ENCODE measurements at places on chromosomes 13 and 19.
A peak's percentile ranks its signal among the peaks of the same experiment; 100 is the strongest.

DNA sequence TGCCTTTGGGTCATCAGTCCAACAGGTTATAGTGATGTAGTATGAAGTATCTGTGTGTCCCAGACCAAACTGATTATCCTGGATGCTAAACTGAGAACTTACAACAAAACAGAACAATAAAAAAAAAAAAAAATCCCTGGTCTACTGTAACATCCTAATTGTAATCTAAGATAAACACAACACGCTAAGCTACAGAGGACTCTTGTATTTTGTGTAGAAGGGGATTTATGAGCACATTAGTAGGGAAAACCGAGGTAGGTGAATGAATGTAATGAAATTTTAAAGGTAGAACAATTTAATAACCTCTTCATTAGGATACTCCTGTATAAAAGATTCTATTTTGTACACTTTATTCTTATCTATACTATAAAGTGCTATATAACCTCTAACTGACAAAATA is 424.1 kb downstream of the NDFIP2 start:
- no peak for DNase-seq

GRCh38 chr19:38862321-38863059 is 12.7 kb upstream of the HNRNPL start:
- peak; percentile 47 for DNase-seq

DNA sequence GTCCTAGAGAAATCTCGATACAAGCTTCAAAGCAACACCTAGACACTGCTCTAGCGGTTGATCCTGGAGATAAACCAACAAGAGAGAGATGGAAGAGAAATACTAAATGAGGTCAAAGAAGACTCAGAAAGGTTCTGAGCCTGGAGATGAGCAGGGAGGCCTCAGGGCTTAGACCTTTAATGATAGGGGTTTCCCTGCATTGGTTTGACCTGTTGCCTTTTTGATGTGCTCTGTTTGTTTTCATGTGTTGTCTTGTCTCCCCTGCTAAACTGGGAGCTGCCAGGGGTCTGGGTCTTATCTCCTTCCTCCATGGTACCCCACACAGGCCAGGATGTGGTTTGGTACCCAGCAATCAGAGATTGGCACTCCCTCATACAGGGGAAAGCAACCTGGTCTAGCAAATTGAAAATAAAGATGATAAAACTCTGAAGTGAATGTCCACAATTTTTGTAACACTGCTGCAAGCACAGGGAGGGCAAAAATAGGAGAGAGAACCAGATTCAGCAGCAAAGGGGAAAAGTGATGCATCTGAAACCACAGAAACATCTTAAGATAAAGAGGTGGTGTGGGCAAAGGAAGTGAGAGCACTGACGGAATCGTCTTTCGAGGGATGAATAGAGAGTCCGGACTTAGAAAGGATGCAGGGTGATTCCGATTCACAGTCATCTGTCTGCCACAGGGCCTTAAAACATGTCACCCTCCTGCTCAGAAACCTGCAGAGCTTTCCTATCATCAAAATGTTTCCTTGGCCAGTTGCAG is 3.5 kb downstream of the FFAR2 start:
- no peak for DNase-seq

DNA sequence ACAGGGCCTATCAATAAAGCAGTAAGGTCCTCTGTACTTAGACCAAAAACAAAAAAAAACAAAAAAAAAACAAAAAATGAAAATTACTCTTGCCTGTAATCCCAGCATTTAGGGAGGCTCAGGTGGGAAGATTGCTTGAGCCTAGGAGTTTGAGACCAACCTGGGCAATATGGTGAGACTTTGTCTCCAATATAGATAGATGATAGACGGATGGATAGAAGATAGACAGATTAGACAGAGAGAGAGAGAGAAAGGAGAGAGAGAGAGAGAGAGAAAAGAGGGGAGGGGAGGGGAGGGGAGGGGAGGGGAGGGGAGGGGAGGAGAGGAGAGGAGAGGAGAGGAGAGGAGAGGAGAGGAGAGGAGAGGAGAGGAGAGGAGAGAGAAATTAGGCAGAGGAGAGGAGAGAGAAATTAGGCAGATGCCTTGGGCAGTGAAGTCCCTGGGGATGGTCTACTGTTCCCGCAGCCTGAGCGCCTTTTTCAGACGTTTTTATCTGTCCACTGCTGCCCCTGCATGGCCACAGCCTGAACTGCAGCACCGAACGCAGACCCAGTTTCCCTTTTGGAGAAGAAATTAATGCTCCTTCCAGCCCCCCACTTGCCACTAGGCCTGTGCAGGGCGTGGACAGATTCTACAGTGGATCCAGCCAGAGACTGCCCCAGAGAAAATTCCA is 9.8 kb upstream of the ZNF627 start:
- no peak for DNase-seq

- DNase-seq = peak; percentile 91
Measured at GRCh38 chr19:1040476-1041271, 767 bp downstream of the ABCA7 start.

GRCh38 chr19:38503077-38503410 is 69.6 kb downstream of the RYR1 start:
- DNase-seq = no peak

DNA sequence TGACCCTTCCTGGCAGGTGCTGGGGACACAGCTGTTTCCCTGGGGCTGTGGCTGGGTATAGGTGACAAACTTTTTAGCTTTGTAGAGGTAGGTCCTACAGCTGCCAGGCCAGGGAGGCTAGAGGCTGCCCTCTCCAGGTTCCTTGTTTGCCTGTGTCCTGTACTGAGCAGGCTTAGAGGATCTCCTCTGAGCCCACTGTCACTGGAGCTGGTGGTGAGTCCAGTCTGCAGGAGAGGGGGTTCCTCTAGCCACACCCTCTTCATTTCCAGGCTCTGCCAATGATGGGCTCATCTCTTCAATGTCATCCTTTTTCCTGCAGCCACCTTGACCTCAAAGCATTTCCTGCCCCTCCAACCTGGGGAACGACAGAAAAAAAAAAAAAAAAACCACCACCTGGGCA is 12.6 kb upstream of the RAB11B start:
- no peak for DNase-seq

DNA sequence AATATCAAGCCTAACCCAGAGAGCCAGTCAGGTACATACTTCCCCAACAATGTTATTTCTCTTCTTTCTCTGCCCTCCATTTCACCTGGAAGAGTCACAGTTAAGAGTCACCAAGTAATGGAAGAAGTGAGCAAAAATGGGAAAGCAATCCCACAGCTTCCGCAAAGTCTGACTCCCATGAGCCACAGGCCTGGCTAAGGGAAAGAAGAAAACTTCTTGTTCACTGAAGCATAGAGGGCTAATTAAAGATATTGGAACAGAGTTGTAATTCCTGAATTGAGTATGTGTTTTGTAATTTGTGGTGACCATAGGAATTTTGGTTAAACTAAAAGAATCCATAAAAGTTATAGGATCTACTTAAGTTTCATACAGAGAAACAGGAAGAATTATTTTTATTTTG is 830.9 kb upstream of the PCDH20 start:
- no peak for DNase-seq

DNA sequence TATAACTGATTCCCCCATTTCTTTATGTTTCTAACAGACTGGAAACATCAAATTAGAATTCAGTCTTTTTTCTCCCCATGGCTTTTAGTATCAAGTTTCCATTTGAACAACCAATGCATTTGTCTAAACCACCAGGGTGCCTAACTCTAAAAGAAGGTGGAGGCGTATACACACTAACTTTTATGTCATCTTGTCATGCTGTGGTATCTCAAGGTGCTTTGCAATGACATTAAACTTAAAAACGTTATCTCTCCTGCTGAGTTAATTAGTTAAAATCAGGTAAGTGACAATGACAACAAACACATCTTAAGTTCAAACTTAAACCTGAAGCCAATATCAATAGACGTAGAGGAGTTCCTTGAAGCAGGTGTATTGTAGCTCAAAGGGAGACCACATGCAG is 1001.7 kb downstream of the PCDH17 start:
- no peak for DNase-seq

GRCh38 chr19:17411801-17412200 is 6.4 kb upstream of the BST2 start:
- DNase-seq = no peak

GRCh38 chr13:78102741-78103140 is 184.1 kb upstream of the EDNRB start:
- no peak for DNase-seq

- DNase-seq = no peak
Measured at GRCh38 chr13:21060338-21061028, 903 bp downstream of the LATS2 start.

GRCh38 chr13:69980799-69981198 is 126.8 kb upstream of the ATXN8OS start:
- no peak for DNase-seq

GRCh38 chr13:51815848-51816247 is 11.9 kb upstream of the DHRS12 start:
- DNase-seq = no peak

DNA sequence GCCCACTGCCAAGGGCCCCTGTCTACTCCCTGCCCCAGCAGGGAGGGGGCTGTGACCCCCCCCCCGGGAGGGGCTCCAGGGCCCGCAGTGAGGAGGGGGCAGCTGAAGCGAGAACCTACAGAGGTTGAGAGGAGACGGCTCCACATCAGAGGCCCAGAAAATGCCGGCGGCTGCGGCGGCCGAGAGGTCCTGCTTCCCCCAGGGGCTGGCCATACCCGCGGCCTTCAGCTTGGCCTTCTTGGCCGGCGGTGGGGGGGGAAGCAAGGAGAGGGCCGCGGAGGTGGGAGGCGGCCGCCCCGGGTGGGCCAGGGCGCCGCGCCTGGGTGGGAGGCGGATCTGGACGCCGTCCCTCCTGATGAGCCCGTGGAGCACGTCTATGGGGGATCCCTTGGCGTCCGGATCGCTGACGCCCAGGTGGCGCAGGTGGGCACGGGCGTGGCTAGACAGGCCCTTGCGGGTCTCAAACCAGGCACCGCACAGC is 9.2 kb upstream of the AKAP8L start:
- DNase-seq = no peak

DNA sequence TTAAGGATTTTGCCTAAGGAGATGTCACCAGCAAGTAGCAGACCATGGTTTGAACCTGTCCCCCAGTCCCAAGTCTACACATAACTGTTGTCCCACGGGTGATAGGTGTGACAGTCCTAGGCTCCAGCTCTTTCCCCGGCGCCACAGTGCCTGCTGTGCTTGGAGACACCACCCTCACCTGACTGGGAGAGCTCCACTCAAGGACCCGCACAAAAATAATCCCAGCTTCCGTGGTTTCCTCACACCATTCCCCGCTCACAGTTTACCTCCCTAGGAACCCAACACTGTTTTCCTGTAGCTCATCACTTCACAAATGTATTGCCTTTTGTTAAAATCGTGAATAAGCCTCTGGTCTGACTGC is 19.8 kb upstream of the RASA3 start:
- DNase-seq = no peak

- no peak for DNase-seq
Measured at GRCh38 chr19:46926170-46927071, 65.6 kb downstream of the ARHGAP35 start.

DNA sequence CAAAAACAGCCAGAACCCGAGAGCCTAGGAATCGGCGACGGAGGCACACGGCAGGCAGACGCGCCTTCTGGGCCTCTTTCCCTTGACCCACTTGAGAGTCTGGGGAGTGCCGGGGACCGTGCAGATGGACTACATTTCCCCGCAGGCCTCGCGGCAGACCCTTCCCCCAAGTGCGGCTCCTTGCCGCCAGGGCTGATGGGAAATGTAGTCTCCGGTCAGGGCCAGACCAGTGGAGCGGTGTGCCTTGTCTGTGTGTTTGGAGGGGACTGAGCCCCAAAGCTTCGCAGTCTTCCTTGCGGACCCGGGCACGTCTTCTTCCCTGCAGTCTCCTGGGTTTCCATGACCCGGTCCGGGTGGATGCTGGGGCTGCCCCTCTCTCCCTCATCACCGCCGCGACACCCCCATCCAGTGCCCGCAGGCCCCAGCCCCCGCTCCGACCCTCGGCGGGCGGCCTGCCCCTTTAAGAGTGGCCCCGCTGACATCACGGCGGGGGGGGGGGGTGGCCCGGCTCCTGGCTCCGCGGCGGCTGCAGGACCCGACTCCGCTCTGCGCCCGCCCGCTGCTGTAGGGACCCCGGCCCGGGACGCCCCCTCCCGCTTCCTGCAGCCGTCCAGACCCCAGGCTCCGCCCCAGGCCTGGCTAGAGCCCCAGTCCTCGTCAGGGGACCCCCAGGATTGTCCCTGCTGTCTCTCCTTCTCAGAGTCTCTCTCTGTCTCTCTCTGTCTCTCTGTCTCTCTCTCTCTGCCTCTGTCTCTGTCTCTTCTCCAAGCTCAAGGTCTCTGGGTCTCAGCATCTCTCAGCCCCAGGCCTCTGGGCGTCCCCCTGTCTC is 758 bp upstream of the CACNG7 start:
- no peak for DNase-seq

DNA sequence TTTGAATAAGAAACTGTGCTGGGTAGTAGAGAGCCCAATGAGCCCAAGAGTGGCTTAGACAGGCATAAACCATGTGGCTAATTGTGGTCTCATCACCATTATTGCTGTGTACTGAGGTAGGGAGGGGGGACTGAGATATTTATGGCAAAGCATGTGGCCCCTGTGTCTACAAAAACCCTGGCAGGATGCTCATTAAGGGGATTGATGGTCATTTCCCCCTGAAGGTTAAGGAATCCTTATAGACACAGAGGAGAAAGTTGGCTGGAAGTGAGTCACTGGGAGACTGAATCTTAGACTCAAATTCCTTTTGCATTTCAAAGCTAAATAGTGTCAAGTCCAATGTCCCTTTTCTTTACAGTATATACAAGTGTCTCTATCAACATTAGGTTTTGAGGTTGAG is 9.8 kb upstream of the DACT3 start:
- DNase-seq = no peak

- DNase-seq = no peak
Measured at GRCh38 chr19:58218899-58219298, 9.8 kb upstream of the ZNF544 start.

- DNase-seq = no peak
Measured at GRCh38 chr19:616062-616700, 17.2 kb downstream of the POLRMT start.

- DNase-seq = no peak
Measured at GRCh38 chr13:99698816-99699099, 197.5 kb downstream of the TM9SF2 start.

GRCh38 chr19:2798733-2799132 is 13.4 kb downstream of the THOP1 start:
- no peak for DNase-seq

DNA sequence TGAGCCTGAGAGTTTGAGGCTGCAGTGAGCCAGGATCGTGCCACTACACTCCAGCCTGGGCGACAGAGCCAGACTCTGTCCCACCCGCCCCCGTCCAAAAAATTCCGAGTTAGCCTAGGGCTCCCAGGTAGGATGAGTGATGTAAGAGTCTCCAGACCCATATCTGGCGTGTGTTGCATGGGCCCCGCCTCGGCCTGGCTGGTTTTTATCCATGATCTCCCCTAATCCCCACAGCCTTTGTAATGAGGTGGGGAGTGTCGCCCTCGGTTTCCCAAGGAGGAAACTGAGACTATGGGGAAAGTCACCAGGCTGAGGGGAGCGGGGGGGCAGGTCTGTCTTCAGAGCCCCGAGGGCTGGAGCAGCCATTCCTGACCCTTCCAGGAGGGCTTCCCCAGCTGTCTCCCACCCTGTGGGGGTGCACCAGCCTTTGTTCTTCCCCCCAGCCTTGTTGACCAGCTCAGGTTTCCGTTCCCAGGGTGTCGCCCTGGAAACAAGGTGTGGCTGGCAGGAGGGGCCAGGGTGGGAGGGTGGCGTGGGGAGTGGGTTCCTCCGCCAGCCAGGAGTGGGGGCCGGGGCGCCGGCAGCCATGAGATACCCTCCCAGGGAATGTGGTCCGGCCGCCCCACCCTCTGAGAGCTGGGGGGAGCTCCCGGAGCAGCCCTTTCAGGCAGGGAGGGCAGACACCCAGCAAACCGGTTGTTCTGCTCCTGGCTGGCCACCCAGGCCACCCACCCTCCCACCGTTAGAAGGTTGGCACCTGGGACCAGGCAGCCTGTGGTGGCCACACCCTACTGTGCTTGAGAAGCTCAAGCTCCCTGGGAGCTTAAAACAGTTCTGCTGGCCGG is 11.5 kb downstream of the MYH14 start:
- no peak for DNase-seq
